ENCODE measurements at places on chromosomes 2 and 18.

- no peak for DNase-seq
Observed at GRCh38 chr2:6958616-6959235, 41.5 kb downstream of the RNF144A start.

DNA sequence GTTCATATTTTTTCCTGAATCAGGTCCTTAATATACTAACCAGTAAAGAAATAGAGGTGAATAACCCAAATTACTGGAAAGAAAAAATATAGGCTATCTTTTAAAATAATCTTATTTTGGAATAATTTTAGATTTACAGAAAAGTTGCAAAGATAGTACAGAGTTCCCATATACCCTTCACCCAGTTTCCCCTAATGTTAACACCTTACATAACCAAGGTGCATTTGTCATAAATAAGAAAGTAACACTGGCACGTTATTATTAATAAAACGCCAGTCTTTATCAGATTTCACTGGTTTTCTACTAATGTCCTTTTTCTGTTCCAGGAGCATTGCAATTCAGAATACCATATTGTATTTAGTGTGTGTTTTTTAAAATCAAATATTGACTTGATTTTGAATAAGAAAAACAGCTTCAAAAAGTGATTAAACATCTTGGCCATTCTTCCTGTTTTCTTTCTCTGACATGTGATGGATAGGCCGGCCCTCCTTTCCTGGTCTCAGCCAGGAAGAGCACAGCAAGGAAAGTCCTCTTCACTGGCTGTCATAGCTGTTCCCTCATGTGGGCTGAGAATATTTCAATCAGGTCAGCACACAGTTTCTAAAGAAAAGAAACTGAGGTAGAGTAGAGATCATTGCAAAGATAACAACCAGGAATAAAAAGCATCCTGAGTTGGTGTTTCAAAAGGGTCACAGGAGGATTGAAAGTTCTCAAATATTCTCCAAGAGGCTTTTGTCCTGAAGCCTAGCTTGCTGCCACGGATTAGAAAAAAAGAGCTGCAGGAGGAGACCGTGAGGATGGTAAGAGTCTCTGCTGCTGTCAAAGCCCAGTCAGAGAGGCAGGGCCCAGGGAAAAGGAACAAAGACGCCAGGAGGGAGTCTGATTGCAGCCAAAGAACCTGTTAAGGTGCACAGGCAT lies 79.3 kb upstream of the ARL5A start:
- no peak for DNase-seq

DNA sequence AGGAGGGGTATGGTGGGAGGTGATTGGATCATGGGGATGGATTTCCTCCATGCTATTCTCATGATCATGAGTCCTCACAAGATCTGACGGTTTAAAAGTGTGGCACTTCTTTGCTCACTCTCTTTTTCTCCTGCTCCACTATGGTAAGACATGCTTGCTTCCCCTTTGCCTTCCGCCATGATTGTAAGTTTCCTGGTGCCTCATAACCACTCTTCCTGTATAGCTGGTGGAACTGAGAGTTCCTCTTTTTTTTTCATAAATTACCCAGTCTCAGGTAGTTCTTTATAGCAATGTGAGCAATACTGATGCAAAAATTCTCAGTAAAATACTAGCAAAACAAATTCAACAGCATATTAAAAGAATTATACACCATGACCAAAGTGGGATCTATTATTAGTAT lies 728.5 kb upstream of the SLC8A1 start:
- no peak for DNase-seq

GRCh38 chr2:21715887-21716286 lies 592.1 kb downstream of the TDRD15 start:
- DNase-seq = no peak

DNA sequence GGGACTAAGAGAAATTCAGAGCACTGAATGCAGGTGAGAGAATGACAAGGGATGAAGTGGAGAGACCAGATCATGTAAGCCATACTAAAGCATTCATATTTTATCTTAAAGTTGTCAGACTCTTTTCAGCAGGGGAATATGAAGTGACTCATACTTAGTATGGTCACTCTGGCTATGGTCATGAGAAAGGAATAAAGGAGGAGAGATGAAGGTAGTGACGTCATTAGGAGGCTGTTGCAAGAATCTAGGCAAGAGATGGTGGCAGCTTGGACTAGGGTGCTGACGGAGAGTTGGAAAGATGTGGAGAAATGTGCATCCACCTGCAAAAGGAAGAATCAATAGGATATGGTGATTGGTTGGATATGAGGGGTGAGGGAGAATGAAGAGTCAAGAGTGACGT lies 203.2 kb upstream of the ACVR2A start:
- peak; percentile 24 for DNase-seq

DNA sequence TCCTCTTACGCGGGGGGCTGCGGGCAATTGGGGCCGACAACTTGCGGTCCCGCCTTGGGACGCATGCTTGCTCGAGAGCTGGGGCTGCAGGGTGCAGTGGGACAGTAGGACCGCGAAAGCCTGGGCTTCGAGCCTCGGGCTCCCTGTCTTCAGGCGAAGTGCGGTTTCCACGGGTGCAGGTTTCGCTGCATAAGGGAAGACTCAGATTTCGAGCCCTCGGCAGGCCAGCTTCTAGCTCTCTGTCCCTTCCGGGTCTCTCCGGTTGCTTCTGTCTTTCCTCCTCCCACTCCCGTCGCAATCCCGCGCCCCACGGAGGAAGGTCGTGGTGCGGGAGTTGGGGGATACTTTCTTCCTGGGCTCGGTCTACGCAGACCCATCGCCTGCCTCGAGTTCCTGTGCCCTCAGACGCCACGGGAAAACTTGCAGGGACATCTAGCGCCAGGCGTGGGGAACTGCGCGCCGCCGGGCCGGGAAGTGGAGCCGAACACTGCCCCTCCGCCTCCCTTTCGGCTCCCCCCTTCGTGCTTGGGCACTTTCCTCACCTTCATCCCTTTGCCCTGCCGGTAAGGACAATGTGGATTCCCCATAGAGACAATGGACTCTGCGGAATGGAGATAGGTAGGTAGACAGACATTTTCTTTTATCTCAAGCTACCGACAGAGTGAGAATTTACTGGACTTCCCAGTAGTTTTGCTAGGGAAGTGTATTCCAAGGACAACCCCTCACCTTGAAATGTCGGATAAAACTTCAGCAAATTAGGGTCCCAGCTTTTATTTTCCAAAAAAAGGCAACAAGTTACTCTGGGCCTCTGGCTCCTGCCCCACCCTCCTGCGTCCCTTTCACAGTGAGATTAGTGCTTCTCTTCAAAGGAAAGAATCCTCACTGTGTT lies 4.2 kb upstream of the HOXD13 start:
- DNase-seq = peak; percentile 63

GRCh38 chr18:12291690-12292089 lies 16.4 kb upstream of the TUBB6 start:
- DNase-seq = no peak

DNA sequence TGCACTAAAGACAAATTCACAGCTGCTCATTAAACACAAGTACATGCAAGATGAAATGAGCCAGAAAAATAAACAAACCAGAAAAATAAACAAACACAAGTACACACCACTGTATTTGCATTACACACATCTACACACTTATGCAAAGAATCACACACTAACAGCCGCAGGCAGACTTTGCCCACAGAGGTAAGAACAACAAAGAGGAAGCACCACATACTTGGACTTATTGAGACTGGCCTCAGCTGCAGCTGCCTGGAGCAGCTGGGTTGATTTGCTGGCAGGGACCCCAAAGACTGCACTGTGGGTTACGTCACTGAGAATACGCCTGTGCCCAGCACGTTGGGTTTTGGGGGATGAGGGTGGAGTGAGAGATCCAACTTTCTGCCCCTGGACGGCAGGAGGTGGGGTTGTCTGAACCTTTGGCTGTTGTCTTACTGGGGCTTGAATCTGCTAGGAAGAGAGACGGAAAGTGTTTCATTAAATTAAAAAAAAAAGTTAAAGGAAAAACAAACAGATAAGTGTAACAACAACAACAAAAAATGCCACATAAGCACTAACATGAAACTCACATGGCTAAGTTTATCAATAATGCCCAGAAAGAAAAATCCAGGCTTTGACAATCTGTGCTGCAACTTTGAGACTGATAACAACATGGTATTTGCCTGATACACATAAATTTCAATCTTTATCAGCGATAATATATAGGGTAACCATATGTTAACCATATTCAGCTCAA lies 71.9 kb upstream of the NFU1 start:
- DNase-seq = no peak

DNA sequence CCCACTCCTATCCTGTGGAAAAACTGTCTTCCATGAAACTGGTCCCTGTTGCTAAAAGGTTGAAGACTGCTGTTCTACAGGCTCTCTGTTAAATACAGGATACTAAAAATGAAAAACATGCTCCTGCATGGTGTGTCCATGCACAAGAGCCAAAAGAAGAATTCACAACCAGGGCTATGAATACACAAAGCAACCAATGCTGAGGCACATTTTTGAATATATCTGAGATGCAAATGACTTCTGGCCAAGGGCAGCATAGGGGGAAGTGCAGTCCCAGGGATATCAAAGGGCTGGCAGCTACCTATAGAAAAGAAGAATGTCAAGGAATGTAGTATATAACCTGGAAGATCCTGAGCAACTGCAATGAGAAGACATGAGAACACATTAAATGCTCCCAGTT lies 6.6 kb downstream of the NEMP2 start:
- no peak for DNase-seq

GRCh38 chr2:24233321-24233720 lies 58.5 kb downstream of the FAM228A start:
- no peak for DNase-seq

DNA sequence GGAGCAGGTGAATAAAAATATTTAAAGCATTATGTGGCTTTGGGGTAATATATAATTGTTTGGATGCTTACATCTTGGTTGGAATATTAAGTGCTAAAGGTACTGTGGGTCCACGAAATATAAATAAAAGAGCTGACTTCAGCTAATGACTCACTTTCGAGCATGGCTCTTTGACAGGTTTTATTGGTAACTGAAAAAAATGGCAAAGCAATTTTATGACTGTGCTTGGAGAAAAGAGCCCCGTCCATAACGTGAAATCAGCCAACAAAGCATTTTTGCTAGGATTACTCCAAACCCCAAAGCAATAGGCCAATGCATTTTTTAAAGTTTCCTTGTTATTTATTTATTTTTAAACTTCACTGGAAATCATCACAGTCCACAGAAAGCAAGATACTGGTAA lies 397.2 kb upstream of the CDH19 start:
- peak; percentile 23 for DNase-seq

DNA sequence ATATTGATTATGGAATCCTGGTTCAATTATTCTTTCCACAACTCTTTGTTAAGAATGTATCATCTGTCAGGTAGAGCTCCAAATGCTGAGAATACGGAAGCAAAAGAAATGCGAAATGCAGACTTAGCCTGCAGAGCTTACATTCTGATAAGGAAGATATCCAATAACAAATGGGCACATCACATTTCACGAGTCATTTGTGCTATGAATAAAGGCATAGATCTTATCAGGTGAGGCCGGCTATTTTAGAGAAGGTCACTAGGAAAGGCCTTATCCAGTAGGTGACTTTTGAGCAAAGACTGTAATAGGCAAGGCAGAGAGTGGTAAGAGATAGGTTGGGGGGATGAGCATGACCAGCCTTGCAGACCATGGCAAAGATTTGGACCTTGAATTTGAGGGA lies 174.3 kb upstream of the SERPINE2 start:
- no peak for DNase-seq

GRCh38 chr18:2547477-2548087 lies 23.7 kb downstream of the METTL4 start:
- DNase-seq = peak; percentile 75

- peak; percentile 91 for DNase-seq
Observed at GRCh38 chr2:144414324-144414845, 105.5 kb downstream of the ZEB2 start.

- DNase-seq = peak; percentile 86
Observed at GRCh38 chr2:163604941-163605555, 130.8 kb downstream of the FIGN start.

- no peak for DNase-seq
Observed at GRCh38 chr2:39490586-39490985, 53.5 kb upstream of the MAP4K3 start.

DNA sequence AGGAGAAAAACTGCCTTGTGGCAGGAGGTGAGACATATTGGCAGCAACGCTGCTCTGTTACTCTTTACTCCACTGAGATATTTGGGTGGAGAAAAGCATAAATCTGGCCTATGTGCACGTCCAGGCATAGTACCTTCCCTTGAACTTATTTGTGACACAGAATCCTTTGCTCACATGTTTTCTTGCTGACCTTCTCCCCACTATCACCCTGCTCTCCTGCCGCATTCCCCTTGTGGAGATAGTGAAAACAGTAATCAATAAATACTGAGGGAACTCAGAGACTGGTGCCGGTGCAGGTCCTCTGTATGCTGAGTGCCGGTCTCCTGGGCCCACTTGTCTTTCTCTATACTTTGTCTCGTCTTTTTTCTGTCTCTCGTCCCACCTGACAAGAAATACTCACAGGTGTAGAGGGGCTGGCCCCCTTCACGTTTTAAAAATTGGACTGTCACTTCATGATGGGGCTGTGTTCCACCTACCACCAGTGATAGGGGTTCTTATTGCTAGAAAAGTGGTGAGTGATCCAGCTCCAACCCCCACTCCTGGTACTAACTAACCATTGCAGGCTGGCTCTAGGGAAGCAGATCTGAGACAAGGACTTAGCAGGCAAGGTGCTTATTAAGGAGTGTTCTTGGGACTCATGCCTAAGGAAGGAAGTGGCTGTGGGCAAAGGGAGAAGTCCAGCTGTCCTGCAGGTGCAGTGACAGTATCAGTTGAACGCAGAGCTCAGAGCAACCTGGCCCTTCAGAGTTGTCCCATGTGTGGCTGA lies 51.7 kb downstream of the LONRF2 start:
- DNase-seq = no peak

DNA sequence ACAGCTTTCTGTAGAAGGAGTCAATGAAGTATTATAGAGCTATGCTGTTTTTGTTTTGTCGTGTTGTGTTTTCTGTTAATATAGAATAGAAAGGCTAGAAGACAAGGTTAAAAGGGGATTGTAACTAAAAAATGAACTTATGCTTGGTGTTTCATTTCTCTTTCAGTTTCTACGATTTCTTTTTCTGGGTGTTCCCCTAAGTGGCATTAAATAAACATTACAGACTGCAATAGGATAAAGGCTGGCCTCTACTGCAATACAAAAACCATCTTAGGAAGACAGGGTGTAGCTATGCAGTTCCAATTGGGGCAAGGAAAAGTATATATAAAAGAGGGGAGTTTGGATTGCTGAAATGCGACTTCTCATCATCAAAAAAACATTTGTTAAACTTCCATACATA lies 1609.7 kb upstream of the ACVR2A start:
- no peak for DNase-seq

DNA sequence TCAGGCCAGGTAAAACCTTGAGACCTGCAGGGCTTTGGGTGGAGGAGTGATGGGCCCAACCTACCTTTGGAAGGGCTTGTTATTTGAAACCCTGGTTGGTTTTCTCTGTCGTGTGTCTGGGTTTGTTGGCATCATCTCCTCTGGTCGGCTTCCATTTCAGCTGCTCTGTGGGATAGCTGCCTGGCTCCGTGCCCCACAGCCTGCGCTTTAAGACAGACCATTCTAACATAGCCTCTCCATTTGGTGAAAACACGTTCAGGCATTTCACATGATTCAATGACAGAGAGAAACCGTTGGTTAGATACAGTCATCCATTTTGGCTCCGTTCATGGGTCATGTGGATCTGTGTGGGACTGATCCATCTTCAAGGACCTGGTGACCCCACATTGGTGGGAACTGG lies 37.0 kb upstream of the LYPD6B start:
- no peak for DNase-seq

All from ELR (cell line).